ENCODE measurements at places on chromosomes 5 and 9.

- DNase-seq, result no peak
Measured at GRCh38 chr9:249025-249424, 34.4 kb downstream of the DOCK8 start.

DNA sequence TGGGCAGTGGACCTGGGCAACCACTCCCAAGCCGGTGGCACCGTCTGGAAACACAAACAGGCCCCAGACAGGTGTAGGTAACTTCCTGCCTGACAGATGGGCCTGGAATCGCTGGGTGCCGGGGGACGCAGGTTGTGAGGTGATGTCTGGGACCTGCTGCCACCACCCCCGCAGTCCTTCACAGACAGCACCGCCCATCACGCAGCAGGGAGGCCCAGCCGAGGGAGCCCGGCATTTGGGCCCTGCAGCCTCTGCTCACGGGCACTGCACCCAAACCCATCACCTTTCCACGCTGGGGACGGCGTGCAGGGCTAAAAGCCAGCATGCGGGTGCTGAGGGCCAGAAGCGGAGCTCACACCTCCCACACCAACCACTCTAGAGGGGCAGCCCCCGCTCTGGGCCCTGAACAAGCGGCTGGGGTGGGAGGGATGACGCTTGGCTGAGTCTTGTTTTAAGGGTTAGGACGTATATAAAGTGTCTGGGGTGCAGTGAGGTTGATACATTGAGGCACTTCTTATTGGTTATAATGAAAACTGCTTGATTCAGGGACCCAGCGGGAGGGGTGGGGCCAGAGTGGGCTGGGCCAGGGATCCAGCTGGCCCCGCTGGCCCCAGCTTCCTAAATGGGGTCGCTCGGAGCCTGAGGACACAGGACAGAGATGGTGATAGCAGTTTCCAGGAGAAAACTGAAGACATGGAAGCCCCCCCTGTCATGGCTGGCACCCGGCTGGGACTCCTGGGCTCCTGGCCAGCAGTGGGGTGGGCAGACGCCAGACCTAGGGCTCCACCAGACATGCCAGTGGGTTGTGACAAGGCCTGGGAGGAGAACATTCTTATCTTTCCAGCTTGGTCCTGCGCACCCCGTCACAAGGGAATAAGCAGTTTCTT lies 11.3 kb downstream of the MYMK start:
- DNase-seq, result no peak

DNA sequence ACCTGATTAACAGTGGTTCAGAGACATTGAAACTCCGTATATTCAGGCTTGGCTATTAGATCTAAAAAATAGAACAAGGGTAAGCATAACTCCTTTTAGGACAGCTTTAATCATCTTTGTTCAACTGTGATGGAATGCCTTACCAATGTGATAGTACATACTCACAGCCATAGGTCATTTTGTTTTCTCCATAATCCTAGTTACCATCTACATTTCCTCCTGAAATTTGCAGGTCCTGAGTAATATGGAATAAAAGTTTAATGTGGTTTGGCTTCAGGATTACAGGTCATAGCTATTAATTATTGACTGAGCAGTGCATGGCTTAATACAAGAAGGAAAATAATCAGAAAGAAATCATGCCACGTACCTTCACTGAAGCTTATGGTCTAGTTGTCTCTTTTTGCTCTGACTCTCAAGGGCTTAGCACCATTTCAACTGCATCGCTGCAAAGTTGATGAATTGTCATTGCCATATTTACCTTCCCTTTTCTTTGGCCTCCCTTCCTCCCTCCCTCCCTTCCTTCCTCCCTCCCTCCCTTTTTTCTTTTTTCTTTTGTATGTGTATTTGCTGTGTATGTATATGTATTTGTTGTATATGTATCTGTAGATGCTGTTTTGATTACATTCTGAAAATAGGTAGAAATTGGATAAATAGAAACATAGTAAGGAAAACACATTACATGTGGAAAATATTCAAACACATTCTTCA lies 250.9 kb upstream of the ZNF608 start:
- no peak for DNase-seq

DNA sequence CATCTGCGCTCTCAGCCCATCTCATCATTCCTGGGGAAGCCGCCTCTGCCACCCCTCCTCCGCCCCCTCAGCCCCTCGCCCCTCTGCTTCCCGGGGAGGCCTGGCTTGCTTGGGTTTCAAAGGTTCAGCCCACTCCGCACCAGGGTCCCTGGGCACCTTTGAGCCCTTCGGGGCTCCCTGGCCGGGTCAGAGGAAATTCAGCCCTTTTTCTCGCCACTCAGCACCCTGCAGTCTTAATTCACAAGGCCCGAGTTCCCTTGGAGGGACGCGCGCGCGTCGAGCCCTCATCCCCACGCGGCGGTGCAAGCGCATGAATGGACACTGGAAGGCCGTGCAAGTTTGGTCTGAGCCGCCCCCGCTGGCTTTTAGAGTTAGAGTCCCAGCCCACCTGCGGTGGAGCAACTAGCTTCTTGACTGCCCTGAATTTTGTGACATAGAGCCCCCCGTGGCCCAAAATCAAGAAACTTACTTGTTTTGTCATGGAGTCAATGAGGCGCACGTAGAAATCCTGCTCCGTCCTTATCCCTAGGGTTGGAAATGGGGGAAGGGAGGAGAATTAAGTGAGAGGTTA lies 4.5 kb downstream of the EBF1 start:
- DNase-seq, result no peak

- no peak for DNase-seq
Measured at GRCh38 chr9:131391020-131391419, 2.9 kb upstream of the PRRC2B start.

DNA sequence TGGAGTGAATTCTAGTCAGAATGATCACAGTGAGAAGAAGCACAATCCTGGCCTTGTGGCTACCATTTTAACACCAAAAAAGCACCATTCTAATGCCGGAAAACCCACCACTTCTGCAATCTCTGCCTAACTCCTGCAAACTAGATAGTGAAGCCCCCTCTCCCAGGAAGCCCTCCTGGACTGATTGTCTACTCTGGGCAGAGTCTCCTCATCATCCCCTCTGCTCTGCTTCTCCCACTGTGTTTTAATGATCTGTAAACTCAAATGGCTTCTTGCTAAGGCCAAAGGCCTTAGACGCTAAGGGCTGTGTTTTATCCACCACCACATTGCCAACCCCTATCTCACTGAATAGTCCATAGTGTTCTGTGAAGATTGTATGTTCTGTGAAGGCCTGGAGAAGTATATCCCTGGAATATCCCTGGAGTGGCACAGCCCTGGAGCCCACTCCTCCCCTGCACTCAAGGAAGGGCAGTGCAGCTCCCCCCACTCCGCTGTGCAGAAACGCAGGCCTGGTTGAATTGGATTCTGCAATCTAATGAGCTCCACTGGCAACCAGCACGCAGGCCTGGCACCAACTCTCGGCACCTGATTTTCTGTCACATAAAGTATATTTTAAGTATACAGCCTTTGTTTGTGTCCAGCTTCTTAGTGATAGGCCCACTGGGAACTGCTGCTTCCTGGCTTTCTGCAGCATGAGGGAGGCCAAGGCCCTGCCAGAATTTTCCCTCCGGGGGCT lies 126.3 kb downstream of the ATPSCKMT start:
- no peak for DNase-seq

- no peak for DNase-seq
Measured at GRCh38 chr9:14782286-14783051, 59.9 kb upstream of the CER1 start.

DNA sequence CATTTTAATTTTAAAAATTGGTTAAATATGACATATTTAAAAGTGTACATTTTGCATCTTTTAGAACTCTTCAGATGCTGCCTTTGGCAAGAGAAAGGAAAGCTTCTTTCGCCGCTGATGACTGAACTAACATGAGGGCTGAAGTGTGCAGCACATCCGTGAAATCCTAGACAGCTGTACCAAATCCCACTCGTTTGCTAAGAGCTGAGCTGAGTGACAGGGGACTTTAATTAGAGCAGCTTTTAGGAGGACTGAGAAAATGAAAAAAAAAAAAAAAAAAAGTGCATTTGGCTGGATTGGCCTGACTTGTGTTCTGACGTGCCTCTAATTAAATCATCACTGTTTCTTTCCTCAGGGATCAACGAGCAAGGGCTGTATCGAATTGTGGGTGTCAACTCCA lies 271.3 kb downstream of the ARHGAP26 start:
- DNase-seq, result no peak

- DNase-seq, result no peak
Measured at GRCh38 chr9:92151691-92152393, 36.6 kb upstream of the SPTLC1 start.

DNA sequence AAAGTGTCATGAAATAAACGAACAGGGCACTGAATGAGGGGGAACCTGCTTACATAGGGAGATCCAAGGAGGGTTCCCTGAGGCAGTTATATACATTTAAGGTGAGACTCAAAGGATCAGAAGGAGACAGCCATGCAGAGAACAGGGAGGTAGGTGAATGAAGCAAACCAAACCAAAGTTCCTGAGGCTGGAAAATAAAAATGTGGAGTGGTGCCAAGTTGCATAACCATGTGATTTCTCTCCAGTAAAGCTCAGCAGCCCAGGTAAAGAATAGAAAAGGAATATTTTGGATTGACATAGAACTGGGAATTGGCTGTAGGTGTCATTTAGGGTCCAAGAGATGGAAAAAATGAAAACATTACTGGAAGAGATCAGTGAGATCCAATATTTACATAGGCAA lies 110.7 kb downstream of the CAAP1 start:
- no peak for DNase-seq

DNA sequence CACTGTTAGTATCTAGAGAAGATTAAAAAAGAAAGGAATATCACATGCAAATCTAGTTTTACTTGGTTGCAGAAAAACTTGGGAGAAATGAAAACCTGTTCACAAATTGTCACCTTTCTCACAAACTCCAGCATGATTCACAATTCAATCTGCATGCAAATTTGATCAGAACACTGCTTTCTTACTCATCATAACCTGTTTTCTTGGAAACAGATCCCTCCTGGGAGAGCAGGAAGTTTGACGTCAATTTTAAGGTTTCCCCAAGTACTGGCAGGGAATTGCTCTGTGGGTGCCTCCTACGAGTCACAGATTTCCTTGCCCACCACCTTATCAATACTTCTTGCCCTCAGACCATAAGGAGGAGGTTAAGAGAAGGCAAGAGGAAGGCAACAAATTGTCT lies 30.2 kb upstream of the HTR4 start:
- no peak for DNase-seq

DNA sequence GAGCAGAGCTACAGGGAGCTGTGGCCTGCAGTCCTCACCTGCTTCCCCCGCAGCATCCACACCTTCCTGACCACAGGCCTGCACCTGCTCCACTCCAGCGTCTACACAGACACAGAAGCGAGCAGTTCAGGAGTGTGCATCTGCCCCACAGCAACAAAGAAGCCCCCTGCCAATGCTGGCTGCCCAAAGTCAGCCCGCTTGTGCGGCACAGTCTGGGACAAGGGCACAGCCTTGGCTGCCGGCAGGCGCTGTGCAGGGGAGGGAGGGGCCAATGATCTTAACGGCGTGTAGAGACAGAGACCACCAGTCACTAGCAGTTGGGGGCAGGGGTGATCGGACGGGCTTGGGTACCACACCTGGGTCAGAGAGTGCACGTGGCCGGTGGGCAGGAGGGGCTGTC lies 6.6 kb downstream of the BRD9 start:
- DNase-seq, result no peak

- DNase-seq, result no peak
Measured at GRCh38 chr9:98892288-98892687, 51.4 kb upstream of the COL15A1 start.

- no peak for DNase-seq
Measured at GRCh38 chr5:5461012-5461411, 38.5 kb downstream of the ICE1 start.

DNA sequence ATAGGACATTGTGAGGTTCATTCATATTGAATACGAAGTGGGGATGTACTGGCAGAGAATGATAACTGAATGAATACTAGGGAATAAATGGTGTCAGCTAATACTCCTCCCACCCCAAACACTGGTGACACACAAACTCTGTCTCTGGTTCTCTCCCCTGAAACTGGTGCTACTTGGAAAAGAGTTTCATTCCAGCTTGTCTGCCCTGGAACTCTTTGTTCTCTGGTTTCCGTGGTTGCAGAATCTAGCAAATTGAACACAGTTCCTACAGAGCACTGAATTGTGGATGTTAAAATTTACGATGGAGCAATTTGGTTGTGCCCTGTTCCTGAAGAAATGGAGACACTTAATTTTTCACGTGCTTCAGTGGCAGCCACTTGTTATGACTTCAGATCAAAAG lies 181.7 kb downstream of the KCTD16 start:
- DNase-seq, result no peak
